ENCODE measurements at places on chromosomes 5 and 9. TPM values are rescaled to one million over a fixed set of nuclear protein-coding genes. Genes with fewer than 3 reads are reported as not detected.
A peak's percentile ranks its signal among the peaks of the same experiment; 100 is the strongest.

DNA sequence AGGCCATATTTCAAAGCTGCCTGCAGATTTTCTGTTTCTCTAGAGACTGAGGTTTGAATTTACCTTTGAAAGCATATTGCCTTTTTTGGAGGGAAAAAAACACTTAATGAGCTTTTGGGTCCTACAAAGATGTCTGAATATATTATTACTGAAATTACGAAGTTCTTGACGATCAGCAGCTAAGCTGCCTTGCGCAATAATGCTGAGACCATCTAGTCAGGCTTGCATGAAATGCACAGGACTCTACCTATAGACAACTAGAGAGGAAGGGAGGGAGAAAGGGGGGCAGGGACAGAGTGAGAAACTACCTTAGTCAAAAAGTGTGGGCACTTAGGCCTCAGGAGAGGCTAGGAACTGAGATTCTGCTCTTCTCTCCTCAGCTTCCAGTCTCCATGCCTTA, 175.9 kb upstream of the KIF2A start:
- H3K4me3 ChIP-seq, result no peak overlapping the region
- no peak overlapping the region for H3K27ac ChIP-seq
- H3K27me3 ChIP-seq, result no peaks in the 10 kb centered on the region
- DNase-seq, result no peak
- no peaks in the 10 kb centered on the region for H3K4me1 ChIP-seq

SLCO6A1 gene
- total RNA-seq, result not detected

GRM6 gene
- total RNA-seq, result not detected

- no peaks in the 10 kb centered on the region for H3K27me3 ChIP-seq
- peak overlapping the region; percentile 56 for H3K27ac ChIP-seq
- H3K36me3 ChIP-seq, result no peaks in the 10 kb centered on the region
Measured at GRCh38 chr5:60700416-60700757, 421 bp upstream of the DEPDC1B start.

SPATA31C1 gene
- not detected for total RNA-seq

PCDHGA9 gene
- 4.9 TPM for total RNA-seq

DNA sequence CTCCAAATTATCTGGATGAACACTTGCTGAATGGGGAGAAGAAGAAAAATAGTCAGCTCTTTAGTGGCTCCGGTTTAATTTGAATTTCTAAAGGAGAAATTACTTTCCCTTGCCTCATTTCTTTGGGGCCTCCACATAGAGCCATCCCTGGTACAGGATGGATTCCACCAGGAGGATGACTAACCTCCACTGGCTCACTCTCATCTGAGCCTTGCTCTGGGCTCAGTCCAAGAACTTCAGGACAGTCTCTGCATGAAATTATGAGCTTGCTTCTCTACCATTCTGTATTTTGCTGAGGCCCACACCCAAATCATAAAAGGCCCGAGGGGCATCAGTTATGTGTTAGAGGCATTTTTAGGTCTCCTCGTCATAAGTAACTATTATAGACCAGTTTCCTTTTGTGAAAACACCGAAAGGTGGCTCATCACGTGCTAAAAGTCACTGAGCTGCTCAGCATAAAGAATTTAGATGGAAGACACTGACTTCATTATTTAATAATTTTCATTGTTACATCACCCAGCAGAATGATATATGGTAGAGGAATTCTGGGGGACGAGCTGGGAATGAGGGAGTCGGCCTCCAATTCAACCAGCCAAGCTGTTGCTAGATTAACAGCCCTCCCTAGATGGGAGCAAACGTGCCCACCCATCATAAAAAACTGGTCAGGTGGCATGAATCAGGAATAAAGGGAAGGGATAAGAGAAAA, 222.1 kb downstream of the TARS1 start:
- no peak overlapping the region for H3K4me3 ChIP-seq
- H3K4me1 ChIP-seq, result no peaks in the 10 kb centered on the region
- H3K36me3 ChIP-seq, result peaks cover 6% of the 10 kb centered on the region

LCN6 gene
- total RNA-seq, result 25.4 TPM

DNA sequence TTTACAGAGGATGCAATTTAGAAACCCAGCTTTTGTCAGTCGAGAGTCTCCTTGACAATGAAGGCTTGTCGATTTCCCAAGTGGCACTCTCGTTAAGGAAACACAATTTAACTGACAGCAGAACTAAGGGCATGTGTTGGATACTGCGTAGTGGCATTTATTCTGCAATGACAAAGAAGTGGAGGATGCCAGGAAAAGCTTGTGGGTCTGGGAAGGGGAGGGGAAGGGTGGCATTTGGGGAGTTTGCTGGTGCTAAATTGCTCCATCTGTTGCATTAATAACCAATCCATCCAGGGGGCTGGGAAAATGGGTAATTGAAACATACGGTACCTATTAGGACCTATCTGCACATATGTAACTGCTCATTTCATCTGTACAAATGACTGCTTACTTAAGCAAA, 190.6 kb downstream of the NSG2 start:
- H3K36me3 ChIP-seq, result no peaks in the 10 kb centered on the region
- no peak overlapping the region for H3K4me3 ChIP-seq
- no peak for DNase-seq
- no peak overlapping the region for H3K27ac ChIP-seq
- H3K4me1 ChIP-seq, result no peaks in the 10 kb centered on the region
- H3K27me3 ChIP-seq, result no peaks in the 10 kb centered on the region

DNA sequence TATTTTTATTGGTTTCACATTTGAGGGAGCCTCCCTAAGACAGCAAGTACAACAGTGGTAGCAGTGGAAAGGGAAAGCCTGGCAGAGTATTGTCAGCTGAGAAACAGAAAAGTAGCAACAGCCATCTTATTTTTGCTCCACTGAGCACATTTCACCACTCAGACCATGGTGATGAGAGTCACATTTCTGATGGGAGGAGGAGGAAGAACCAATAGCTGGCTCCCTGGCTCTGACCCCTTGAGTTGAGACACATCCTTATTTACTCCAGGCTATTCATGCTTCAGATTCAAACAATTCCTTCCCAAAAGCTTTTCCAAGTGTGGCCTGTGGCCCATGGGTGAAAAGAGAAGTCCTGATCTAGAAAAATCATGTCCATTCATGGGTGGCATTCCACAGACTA, 236.3 kb downstream of the ARHGAP26 start:
- H3K27ac ChIP-seq, result no peak overlapping the region
- no peak overlapping the region for H3K4me3 ChIP-seq
- H3K36me3 ChIP-seq, result no peaks in the 10 kb centered on the region
- H3K4me1 ChIP-seq, result peaks cover 6% of the 10 kb centered on the region
- H3K27me3 ChIP-seq, result no peaks in the 10 kb centered on the region

- no peak overlapping the region for H3K27ac ChIP-seq
- no peaks in the 10 kb centered on the region for H3K27me3 ChIP-seq
- no peak overlapping the region for H3K4me3 ChIP-seq
- H3K36me3 ChIP-seq, result peaks cover 18% of the 10 kb centered on the region
- DNase-seq, result no peak
Measured at GRCh38 chr9:133158695-133159094, 5.0 kb downstream of the GBGT1 start.

DNA sequence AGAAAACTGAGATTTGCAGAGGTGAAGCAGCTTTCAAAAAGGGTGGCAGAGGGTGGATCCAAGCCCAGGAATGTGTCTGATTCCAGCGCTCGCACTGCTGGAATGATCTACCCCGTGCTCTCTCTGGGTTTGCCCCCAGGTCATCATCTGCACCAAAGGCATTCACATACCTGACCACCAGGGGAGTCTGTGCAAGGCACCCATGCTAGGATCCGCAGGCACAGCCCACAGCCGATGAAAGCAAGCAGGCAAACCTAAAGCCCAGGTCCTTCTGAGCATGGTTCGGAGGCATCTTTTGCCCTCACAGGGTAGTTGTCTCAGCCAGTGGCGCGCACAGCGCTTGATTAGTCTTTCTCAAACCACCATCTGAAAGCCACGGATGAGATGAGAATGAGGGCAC, 56.6 kb downstream of the TEK start:
- no peak overlapping the region for H3K4me3 ChIP-seq
- H3K4me1 ChIP-seq, result no peaks in the 10 kb centered on the region
- no peaks in the 10 kb centered on the region for H3K27me3 ChIP-seq
- H3K27ac ChIP-seq, result no peak overlapping the region

GRCh38 chr5:16975950-16976624, 40.0 kb upstream of the MYO10 start:
- H3K27me3 ChIP-seq, result no peaks in the 10 kb centered on the region
- H3K36me3 ChIP-seq, result no peaks in the 10 kb centered on the region
- DNase-seq, result no peak
- no peaks in the 10 kb centered on the region for H3K4me1 ChIP-seq
- no peak overlapping the region for H3K27ac ChIP-seq

DNA sequence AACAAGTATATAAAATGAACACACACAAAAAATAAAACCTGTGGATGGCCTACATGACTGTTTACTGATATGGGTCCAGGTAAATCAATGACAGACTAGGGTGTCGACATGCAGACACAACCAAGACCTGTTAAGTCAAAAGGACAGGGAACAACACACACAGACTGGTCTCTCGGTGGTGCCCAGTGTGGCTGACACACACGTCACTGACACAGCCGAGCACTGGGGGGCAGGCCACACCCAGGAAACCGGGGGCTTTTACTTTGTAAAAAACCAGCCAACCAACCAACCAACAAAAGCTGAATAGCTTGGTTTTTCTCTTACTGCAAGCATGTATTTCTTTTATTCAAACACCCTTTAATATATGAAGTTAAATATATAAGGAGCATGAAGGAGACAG, 5.0 kb downstream of the FAM163B start:
- H3K27me3 ChIP-seq, result peaks cover 11% of the 10 kb centered on the region
- H3K4me3 ChIP-seq, result no peak overlapping the region
- H3K36me3 ChIP-seq, result no peaks in the 10 kb centered on the region
- no peaks in the 10 kb centered on the region for H3K4me1 ChIP-seq
- H3K27ac ChIP-seq, result peak overlapping the region; percentile 54

AK8 gene
- 2.6 TPM for total RNA-seq

DNA sequence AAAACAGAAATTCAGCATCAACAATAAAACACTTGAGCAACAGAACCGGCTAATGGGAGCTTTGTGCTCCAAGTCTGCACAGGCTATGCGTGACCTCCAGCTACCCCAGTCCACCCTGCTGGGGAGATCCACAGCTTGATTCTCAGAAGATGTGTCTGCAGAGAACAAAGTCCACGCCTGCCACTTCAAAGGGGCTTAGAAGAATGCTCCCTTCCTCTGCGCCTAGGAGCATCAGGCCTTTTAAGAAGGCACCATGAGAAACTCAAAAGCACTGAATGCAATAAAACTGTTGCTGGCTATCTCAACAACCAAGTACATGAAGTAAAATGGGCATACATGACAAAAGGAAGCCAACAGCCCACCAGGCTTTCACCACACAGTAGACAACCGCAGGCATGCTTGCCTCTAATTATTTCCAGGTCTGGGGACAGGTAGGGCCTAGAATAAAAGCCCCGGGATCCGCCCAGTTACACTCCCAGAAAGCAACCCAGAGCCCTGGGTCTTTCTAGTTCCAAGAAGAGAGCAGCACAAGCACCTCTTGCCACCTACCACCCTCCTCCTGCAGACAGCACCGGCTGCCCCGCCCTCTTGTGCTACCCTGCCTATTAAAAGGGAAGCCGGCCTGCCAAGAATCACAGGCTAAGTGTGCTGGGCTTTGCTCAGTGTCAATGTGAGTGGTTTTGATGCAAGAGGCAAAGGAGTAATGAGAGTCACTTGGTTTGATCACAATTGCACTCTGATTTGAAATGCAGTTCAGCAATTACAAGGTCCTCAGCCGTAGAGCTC, 123.2 kb downstream of the SPOCK1 start:
- no peak overlapping the region for H3K4me3 ChIP-seq
- no peak for DNase-seq
- H3K36me3 ChIP-seq, result no peaks in the 10 kb centered on the region
- H3K27ac ChIP-seq, result no peak overlapping the region
- H3K27me3 ChIP-seq, result no peaks in the 10 kb centered on the region
